ENCODE measurements at places on chromosomes 6 and 20.

- DNase-seq = no peak
These were observed 43.0 kb upstream of the RPS6KA2 start for GRCh38 chr6:166670013-166670412.

DNA sequence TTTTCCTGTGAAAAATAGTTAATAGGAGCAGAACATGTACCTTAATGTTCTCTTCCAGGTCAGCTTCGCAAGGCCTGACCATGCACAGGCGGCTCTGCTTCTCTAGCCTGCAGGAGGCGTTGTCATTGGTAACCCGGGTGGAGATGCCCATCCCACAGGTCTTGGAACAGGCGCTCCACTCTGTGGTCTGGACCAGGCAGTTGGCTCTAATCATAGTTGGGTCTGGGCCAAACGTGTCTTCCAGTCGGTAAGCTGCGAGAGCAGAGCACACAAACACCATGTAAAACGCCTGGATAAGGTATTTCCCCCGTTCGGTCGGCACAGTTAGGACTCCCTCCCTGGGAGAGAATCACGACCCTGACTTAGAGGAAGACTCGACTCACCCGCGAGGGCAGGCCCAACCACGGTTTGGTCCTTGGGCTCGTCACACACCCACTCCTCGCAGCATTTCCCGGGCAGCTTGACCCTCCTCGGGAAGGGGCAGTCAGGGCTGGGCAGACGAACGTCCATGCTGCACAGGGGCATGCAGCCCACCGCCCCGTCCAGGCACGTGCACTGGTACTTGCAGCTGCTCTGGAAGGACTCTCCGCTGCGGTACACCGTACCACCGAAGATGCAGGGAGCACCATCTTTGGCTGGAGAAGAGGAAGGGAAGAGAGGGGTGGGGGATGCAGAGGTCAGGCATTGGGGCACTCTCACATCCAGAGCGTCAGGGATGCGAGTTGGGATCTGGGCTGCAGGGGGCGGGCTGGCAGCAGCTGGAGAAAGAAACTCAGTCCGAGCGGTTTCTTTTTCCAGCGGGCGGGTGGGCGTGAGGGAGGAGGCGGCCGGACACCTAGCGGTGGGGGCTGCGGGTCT is 1.0 kb downstream of the CCN2 start:
- DNase-seq = no peak

GRCh38 chr6:8674126-8674525 is 238.8 kb upstream of the SLC35B3 start:
- no peak for DNase-seq

GRCh38 chr6:155373276-155373675 is 59.0 kb upstream of the TFB1M start:
- DNase-seq = no peak

DNA sequence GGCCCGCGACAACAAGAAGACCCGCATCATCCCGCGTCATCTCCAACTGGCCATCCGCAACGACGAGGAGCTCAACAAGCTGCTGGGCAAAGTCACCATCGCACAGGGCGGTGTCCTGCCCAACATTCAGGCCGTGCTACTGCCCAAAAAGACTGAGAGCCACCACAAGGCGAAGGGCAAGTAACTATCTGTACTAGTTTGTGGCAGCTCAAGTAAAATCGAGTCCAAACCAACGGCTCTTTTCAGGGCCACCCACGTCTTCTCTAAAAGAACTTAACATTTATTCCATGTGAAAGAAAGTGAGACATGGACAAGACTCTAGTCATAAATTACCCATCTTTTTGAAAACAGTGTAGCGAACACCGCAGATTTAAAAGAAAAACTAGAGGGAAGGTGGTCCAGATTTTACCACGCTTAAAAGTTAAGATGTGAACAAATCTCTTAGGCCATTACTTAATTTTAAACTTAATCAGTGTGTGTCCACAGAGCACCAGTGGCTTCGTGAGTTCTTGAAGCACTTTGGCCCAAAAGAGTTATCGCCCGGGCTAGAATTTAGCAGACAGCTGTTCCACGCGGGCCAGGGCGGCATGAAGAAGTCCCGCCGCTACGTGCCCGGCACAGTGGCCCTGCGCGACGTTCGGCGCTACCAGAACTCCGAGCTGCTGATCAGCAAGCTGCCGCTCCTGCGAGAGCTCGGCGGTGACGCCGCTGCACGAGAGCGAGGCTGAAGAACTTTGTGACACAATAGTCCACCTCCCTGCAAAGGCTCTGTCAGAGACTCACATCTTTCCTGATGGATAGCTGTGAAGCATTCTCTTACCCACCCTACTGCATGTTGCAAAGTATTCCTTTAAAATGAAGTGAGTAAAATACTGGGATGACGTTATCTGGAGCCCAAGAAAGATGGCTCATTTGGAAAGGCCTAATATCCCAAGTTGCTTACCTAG is 113.9 kb upstream of the PRSS16 start:
- DNase-seq = peak; percentile 45

DNA sequence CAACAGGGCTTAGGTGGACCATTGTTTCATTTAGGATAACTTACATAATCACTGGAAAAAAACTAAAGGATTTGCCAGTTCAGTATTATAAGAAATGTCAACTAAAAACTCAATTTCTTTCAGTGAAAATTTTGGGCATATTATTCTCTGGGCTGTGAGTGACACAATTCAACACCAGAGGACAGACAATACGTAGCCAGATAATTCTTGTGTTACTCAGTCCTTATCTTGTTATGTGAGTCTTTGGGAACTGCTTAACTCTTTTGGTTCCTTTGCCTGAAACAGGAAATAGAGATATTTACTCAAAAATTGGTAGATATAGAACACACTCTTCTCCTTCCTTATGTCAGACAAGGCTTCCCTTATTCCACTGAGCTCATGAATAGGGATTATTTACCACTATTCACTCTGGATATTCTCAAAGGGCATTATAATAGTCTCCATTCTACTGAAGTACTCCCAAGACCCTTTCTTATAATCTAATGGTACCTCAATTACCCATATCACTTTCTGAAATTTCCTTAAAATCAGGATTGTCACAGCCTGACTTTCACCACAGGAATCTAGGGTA is 4.9 kb upstream of the BEND6 start:
- no peak for DNase-seq

Data from stimulated activated CD4-positive, alpha-beta T cell treated with anti-CD3 and anti-CD28 coated beads, Interleukin-15, amount 100 ng/mL, for 1 hour (primary cell).